ENCODE measurements at places on chromosomes 1 and 21.

DNA sequence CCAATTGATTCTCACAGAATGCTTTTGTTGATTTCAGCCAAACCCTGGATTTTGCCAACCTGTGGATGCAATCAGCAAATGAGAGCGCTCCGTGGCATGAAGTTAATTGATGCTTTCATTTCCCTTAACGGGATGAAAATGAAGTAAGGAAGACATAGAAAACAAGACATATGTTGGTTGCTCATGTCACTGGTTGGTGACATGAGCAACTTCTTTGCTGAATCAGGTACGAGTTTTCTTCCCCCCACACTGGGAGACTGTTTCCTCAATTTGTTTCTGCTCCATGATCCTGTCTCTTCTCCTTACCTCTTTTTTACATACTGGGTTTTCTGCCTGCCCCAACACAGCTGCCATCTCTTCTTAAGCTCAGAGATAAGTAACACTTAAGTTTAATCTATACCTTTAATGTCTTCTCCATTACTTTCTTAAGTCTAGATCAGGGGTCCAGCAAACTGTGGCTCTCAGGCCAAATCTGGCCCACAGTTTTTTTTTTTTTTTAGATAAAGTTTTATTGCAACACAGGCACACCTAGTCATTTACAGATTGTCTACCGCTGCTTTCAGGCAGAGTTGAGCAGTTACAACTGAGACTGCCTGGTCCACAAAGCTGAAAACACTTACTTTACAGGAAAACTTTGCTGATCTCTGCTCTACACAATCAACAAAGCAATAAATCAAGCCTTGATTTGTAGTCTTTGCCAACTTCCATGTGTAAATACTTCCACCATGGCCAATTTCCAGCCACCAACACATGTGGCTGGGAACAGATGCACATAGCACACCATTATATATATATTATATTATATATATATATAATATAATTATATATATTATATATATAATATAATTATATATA is 13.3 kb downstream of the GPR157 start:
- DNase-seq, result no peak

- no peak for DNase-seq
Observed at GRCh38 chr1:210342986-210343780, 14.5 kb downstream of the HHAT start.

DNA sequence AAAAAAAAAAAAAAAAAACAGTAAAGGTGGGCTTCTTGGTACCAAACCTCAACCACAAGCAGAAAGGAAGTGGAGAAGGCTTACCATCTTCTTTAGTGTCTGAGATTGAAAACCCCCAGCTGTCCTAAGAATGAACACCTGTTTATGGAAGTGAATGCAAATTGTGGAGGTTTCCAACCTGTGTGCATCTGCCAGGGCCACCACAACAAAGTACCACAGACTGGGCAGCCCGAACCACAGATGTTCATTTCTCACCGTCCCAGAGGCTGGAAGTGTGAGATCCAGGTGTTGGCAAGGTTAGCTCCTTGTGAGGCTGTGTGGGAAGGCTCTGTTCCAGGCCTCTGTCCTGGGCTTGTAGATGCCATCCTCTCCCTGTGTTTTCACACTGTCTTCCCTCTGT is 348.7 kb downstream of the SETD4 start:
- no peak for DNase-seq

DNA sequence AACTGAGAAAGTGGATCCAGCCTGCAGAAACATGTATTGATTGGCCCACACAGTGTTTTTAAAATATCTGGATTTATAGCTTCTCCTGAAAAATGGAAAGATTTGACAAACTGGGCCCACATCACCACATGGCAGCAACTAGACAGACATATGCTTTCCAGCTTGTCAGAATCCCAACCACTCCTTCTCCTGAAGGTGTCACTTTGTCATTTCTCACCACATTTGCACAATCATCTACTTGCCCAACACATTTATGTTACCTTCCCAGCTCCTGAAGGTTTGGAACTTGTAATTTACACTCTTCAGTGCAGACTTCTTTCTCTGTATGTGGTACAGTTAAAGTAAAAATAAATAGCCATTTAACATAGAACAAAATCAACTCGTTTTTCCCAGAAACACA is 126.1 kb upstream of the KIAA1614 start:
- no peak for DNase-seq

DNA sequence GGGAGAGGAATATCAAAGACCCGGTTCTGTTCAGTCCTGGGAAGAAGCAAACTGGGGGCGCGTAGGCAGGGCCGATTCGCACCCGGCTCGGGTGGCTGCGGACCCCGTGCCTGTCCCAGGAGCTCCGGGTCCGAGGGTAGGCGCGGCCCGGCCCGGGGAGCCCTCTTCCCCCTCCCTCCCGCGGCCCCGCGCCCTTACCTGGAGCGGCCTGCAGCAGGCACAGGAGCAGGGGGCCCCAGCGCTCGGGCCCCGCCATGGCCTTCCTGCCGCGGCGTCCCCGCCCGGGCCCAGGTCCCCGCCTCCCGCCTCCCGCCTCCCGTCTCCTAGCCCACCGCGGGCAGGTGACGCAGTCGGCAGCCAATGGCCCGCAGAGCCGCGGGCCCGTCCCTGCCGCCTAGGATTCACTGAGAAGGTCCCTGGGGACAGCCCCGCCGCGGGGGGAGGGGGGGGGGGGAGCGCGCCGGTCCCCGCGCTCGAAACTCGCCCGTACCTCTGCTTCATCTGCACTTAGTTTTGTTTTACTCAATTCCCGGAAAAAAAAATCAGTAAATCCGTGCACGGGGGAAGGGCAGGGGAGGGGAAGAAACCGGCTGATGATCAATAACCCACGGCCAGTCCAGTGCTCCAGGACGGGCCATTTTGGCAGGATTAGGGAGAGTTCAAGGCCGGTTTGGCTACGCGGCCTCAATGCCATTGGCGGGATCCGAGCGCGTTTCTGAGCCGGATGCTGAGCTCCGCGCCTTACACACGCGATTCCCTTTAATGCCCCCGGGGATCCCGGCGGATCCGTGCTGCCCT is at the start of gene IFNLR1:
TSS of gene IFNLR1 (minus strand) at position 297 of the 798 bp plus-strand sequence. CDS start at position 256, 41 bp downstream.
- DNase-seq, result peak; percentile 86

DNA sequence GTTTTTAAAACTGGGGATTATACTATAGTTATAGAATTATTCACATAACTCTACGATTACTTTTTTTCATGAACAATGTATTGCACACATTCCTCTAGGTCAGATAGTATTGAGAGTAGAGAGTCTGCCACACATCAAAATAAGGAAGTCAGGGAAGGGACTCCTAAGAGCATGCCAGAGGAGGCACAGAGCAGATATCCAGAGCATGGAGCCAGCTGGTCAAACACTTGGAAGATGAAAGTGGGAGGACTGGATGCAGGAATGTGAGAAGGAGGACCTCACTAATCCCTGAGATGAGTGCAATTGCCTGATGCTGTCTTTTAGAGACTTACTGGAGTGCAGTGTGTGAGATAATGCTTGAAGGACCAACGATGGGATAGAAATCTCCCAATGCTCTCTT is 9.6 kb upstream of the RFX5 start:
- DNase-seq, result no peak

DNA sequence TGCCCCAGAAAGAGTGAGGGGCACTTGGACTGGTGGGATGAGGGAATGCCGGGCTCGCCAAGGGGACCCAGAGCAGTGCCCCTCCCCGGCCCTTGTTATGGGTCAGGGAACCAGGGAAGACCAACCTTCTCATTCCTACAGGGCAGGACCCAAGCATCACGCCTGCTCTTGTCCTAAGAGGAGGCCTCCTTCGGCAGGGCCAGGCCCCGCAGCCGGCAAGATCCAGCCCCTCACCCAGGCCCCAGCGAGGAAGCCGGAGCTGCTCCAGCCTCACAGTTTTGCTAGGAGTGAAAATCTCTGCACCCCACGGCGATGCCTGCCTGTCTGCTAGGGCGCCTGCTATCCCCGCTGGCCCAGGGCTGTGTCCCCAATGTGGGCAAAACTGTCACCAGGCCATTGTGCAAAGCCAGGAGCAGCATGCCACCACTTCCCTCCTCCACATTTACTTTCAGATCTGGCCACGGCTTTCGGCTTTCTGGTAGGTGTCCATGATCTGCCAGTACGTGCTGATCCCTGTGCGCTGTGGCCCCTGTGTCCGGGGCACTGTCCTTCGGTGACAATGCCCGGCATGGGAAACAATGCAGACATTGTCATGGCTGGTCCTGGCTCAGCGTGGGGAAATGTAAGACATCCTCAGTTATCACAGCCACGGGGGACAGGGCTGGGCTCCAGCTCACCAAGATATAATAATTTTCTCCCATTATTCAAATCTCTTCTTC is 9.6 kb downstream of the ACTRT2 start:
- DNase-seq, result no peak

- DNase-seq, result peak; percentile 95
Observed at GRCh38 chr1:32072622-32073298, at the start of gene TMEM39B. TMEM39B (plus strand) TSS chr1:32072939; CDS start chr1:32073048, 109 bp downstream.

- no peak for DNase-seq
Observed at GRCh38 chr1:236545621-236546169, 21.9 kb downstream of the LGALS8 start.

GRCh38 chr1:97120806-97121205 is 399.2 kb downstream of the PTBP2 start:
- no peak for DNase-seq

- no peak for DNase-seq
Observed at GRCh38 chr1:9691108-9691445, 39.5 kb downstream of the PIK3CD start.

GRCh38 chr21:41170442-41170841 is 2.5 kb downstream of the BACE2 start:
- peak; percentile 23 for DNase-seq

DNA sequence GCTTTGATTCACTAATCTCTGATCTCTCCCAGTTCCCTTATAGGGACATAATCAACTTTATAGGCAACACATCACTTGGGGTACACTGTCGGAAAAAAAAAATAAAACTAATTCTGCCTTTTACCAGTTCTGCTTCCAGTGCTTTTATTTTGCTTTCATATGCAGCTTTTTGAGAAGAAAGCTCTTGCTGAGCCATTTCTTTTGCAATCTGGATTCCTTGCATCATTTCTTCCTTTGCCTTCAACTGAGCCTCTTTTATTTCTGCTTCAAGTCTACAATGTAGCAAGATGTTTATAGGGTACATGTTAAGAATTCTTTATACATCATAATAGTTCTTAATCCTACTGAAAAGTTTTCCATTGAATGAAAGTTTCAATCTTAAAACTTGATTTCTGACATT is 30.6 kb downstream of the KIF14 start:
- no peak for DNase-seq

- DNase-seq, result no peak
Observed at GRCh38 chr1:19401535-19401889, 83.8 kb downstream of the CAPZB start.

DNA sequence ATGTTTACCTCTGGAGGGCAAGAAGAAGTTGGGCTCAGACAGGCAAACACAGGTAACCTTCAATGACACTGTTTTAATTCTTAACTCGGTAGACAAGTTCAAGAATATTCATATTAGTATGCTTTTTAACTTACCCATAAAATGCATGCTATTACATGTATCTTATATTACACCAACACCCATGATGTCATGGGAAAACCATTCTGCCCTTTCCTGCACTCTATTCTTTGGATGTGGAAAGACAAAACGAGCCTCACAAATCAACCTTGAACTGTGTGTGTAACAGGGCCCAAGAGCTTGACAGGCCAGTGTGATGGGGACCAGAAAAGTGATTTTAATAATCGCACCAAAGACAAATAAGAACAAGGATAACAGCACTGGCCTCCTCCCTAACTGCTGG is 22.6 kb upstream of the RAP1GAP start:
- DNase-seq, result no peak

DNA sequence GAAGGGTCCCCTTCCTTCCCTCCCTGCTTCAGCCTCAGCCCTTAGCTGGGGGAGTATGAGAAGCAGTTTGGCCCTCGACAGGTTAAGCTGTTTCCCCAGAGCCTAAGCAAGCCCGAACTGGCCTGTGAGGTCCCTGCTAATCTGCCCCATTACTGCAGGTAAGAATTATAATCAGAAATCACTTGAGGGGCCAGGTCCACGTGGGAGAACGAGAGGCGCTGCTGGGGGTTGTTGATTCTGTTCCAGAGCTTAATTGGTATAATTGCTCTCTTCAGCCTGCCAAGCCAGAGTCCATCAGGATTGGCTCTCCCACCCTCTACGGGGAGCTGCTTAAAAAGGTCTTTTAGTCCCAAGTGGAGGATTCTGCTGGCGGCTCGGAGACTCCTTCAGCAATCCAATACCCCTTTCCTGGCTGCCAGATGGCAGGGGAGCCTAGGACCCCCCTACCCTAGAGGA is 70.8 kb downstream of the UBE2T start:
- DNase-seq, result no peak

- DNase-seq, result no peak
Observed at GRCh38 chr1:31694964-31695313, 8.9 kb downstream of the COL16A1 start.

GRCh38 chr1:183633676-183634343 is 1.8 kb downstream of the ARPC5 start:
- DNase-seq, result peak; percentile 30

DNA sequence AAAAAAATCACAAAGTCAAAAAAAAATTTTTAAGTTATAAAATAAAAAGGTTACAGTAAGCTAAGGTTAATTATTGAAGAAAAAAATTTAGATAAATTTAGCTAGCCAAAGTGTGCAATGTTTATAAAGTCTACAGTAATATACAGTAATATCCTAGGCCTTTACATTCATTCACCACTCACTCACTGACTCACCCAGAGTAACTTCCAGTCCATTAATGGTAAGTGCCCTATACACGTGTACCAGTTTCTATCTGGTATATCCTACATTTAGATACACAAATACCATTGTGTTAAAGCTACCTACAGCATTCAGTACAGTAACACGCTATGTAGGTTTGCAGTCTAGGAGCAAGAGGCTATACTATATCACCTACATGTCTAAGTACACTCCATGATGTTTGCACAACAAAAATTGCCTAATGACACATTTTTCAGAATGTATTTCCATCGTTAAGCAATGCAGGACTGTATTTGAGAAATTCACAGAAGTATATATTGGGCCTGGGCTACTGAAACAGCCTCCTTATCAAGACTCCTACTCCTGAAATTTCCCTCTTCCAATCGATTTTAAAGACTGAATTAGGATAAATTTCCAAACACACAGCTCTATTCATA is 155.1 kb downstream of the COP1 start:
- DNase-seq, result no peak

DNA sequence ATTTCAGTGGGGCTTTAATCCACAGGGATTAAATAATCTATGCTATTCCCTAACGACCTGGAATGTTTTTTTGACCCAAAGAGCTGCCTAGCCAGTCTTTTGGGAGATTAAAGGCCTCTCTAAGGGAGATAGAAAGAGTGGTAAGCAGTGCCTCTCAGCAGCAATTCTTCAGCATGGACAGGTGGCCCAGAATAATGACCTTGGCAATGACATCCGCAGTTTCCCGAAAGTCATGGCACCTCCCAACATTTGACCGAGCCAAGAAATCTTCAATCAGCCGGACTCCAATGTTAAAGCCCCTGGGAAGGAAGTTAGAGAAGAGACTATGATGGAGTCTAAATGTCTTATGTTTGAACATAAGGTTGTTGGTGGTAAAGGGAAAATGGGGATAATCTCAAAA is 9.8 kb downstream of the TRAPPC3 start:
- no peak for DNase-seq

- no peak for DNase-seq
Observed at GRCh38 chr1:109770331-109771095, 6.8 kb upstream of the EPS8L3 start.

Data from activated T-cell treated with anti-CD3 and anti-CD28 coated beads, Interleukin-2, amount 50 U/mL, for 72 hours (primary cell).